CD8-positive, alpha-beta memory T cell (primary cell): ENCODE measurements at places on chromosomes 4 and X.

- no peak for DNase-seq
Measured at GRCh38 chr4:12293906-12294525, 865.3 kb upstream of the HS3ST1 start.

GRCh38 chr4:26319949-26320537 is 771 bp upstream of the RBPJ start:
- peak; percentile 71 for DNase-seq

DNA sequence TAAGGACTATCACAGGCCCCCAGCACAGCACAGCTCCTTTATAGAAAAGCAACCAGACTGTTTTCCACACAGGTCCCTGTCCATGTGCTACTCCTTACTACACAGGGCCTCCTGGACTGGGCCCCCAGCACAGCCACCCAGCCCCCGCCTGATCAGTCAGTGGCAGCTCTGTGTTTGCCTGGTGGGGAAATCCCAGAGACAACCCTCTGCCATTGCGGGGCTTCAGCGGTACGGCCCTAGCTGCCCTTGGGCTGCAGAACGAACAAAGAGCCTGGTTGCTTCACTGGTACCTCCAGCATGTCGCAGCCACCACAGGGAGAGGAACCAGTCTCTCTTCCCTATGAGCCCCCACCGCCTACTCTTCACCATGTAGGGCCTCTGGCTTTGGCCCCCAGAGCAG is 30.7 kb downstream of the CBR4 start:
- no peak for DNase-seq

DNA sequence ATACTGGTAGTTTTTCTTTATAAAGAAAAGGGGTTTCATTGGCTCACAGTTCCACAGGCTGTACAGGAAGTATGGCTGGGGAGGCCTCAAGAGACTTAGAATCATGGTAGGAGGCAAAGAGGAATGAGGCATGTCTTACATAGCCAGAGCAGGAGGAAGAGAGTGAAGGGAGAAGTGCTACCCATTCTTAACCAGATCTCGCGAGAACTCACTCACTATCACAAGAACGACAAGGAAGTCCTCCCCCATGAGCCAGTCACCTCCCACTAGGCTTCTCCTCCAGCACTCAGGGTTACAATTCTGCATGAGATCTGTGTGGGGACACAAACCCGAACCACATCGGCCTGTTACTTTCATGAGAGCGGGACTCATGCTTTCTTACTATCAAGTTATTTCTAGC is 240.5 kb downstream of the TENM3 start:
- no peak for DNase-seq

- DNase-seq: no peak
Measured at GRCh38 chrX:149151805-149152757, 353.0 kb downstream of the IDS start.
